ENCODE measurements at places on chromosomes 1 and 21.

- no peak for DNase-seq
Observed at GRCh38 chr1:157136133-157136532, 2.1 kb downstream of the ETV3 start.

- DNase-seq, result no peak
Observed at GRCh38 chr21:45872902-45873301, 108.7 kb upstream of the COL6A1 start.

DNA sequence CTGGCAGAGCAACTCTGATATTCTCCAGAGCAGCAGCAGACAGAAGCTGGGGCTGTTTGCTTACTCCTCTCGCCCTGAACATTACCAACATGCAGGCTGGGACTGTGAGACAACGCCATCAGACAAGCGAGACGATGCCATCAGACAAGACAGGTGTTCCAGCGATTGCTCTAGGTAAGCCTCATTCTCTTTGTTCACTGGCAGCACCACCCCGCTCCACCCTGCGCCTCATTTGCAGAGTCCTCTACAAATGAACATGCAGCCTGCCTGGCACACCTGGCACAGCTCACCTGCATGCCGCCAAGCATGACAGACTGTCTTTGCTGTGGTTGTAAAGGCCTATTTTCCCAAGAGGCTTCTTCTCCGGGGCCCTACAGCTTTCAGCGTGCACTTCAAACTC lies 346.2 kb downstream of the SMYD3 start:
- DNase-seq, result no peak

DNA sequence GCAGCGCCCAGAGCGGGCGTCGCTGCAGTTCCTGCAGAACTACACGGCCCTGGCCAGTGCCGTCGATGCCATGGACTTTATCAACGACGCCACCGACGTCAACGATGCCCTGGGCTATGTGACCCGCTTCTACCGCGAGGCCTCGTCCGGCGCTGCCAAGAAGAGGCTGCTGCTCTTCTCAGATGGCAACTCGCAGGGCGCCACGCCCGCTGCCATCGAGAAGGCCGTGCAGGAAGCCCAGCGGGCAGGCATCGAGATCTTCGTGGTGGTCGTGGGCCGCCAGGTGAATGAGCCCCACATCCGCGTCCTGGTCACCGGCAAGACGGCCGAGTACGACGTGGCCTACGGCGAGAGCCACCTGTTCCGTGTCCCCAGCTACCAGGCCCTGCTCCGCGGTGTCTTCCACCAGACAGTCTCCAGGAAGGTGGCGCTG lies 22.0 kb downstream of the COL6A1 start:
- no peak for DNase-seq

GRCh38 chr1:222791006-222791710 lies 23.7 kb upstream of the DISP1 start:
- no peak for DNase-seq

DNA sequence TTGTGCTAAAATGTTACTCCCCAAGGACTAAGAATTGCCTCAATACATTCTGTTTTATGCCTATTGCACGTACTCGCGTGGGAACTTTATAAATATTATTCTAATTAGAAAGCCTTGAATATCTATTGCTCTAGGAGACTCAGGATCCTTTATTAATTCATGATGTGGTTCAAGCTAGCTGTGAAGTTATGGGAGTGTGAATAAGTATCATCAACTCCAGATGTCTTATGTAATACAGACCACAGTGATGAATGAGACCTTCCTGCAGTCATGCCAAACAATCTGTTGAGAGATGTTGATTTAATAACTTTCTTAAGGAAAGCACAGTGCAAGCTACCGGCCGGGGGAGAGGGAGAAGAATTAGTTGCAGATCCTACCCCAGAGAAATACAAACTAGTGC lies 519.2 kb upstream of the ZP4 start:
- DNase-seq, result no peak

Data from activated T-helper 9 cell treated with anti-CD3 and anti-CD28 coated beads, Interleukin-2, amount 50 U/mL, for 16 hours (primary cell).